ENCODE measurements at places on chromosomes 4 and X. TPM values are rescaled to one million over a fixed set of nuclear protein-coding genes. Genes with fewer than 3 reads are reported as not detected.

- 0 out of 2 replicates have a peak, but pooled peaks cover 9% of the 10 kb centered on the region for H3K4me1 ChIP-seq
- H3K4me3 ChIP-seq, result no peak overlapping the region
- H3K36me3 ChIP-seq, result no peaks in the 10 kb centered on the region
These were observed 133.3 kb downstream of the DCK start for GRCh38 chr4:71126719-71127118.

Gene RNF128
- total RNA-seq, result 0.17 TPM

GRCh38 chrX:136227948-136228838, 23.0 kb downstream of the MAP7D3 start:
- no peaks in the 10 kb centered on the region for H3K27me3 ChIP-seq
- no peak for DNase-seq
- H3K36me3 ChIP-seq, result peaks cover 46% of the 10 kb centered on the region
- no peak overlapping the region for H3K4me3 ChIP-seq

- no peaks in the 10 kb centered on the region for H3K27me3 ChIP-seq
- no peak overlapping the region for H3K4me3 ChIP-seq
- H3K27ac ChIP-seq, result no peak overlapping the region
These were observed 59.3 kb upstream of the SOD3 start for GRCh38 chr4:24736066-24736465.

Gene SHOX
- total RNA-seq, result not detected

Gene WDR45
- total RNA-seq, result 36.7 TPM

DNA sequence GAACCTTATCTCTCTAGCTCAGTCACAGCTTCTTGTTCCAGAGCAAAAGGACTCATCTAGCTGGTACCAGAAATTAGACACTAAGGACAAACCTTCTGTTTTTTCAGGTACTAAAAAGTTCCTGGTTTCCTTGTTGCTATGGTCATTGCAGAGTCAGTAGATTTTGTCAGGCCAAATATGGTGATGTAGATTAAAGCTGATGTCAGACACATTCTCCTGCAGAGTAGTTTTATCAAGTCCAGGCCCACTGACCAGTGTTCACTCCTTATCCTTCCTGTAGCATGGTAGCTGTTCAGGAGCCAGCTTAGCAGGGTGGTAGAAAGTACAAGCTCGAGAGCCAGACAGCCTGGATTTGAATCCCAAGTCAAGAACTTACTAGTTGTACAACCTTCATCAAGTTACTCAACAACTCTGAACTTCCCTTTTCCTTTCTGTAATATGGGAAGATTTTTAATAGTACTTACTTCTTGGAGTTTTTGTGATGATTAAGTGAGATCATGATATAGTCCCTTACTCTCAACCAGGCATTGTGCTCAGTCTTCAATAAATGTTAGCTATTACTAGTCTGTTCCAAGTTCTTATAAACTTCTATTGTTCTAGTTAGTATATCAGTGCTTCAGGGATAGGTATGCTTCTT, 17.9 kb downstream of the OCRL start:
- H3K4me3 ChIP-seq, result no peak overlapping the region
- H3K27me3 ChIP-seq, result no peaks in the 10 kb centered on the region

DNA sequence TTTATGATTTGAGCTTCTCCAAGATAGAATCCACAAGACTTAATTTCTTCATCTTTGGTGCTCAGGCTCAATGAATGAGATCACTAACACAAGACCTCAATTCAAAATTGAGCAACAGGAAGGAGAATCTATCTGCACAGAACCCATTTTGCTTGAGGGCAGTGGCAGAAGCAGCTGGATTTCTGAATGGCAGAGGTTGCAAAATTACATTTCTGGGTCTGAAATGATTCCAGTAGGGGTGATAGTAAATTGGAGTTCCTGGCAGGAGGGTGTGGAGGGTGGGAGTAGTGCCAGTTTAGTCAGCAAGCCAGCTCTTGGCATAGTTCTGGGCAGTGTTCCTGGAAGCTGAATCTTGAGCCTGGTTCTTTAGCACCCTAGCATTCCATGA, 281.1 kb downstream of the SLC7A11 start:
- H3K27me3 ChIP-seq, result no peaks in the 10 kb centered on the region
- peak; percentile 3 for DNase-seq
- H3K4me1 ChIP-seq, result no peaks in the 10 kb centered on the region
- H3K27ac ChIP-seq, result no peak overlapping the region

DNA sequence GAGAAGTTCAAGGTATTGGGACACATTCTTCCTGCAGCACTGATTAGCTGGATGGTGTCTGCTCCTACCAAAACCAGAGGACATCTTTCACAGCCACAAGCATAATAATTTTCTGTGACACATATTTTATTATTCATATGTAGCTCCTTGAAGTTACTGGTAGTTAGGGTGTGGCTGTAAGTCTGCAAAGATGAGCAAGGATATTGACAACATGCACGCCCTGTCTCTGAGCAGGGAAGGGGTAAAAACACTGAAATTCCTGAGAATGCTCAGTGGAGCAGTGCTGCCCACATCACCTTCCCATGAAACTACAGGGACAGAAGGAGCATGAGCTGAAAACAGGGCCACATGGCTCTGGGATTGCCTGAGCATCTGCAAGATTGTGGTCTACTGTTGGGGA, 38.9 kb downstream of the PARM1 start:
- H3K4me1 ChIP-seq, result no peaks in the 10 kb centered on the region
- no peak for DNase-seq
- H3K27me3 ChIP-seq, result no peaks in the 10 kb centered on the region
- H3K27ac ChIP-seq, result no peak overlapping the region
- H3K36me3 ChIP-seq, result no peaks in the 10 kb centered on the region
- H3K4me3 ChIP-seq, result no peak overlapping the region

- H3K27ac ChIP-seq, result peak overlapping the region; percentile 60
- H3K36me3 ChIP-seq, result no peaks in the 10 kb centered on the region
- DNase-seq, result peak; percentile 52
- H3K4me1 ChIP-seq, result peaks cover 43% of the 10 kb centered on the region
- H3K4me3 ChIP-seq, result no peak overlapping the region
These were observed 8.2 kb upstream of the PPP2R2C start for GRCh38 chr4:6480534-6481088.

GRCh38 chr4:174600391-174600790, 78.1 kb upstream of the HPGD start:
- no peak overlapping the region for H3K27ac ChIP-seq
- no peak for DNase-seq
- no peak overlapping the region for H3K4me3 ChIP-seq
- no peaks in the 10 kb centered on the region for H3K27me3 ChIP-seq

Gene EPGN
- total RNA-seq, result 4.5 TPM

DNA sequence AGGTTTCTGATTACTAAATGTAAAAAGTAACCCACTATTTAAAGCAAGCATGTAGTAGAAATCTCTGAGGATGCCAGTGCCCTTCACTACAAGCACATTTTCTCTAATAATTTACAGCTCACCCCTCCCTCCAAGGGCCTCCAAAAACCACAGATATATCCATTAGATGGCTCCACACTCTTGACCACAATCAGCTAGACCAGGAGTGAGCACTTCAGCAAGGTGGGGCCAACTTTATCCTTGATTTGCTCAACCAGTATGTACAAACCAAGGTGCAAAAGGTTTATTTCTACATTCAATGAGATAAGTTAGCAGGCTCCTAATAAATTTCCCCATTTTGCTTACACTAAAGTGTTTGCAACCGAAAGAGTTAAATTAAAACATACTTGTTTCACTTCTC, 35.8 kb downstream of the RFC1 start:
- no peaks in the 10 kb centered on the region for H3K4me1 ChIP-seq
- H3K4me3 ChIP-seq, result no peak overlapping the region
- no peak for DNase-seq
- H3K36me3 ChIP-seq, result peaks cover 20% of the 10 kb centered on the region
- H3K27ac ChIP-seq, result no peak overlapping the region
- no peaks in the 10 kb centered on the region for H3K27me3 ChIP-seq

GRCh38 chr4:17336986-17337385, 174.9 kb downstream of the QDPR start:
- peaks cover 19% of the 10 kb centered on the region for H3K4me1 ChIP-seq
- H3K36me3 ChIP-seq, result no peaks in the 10 kb centered on the region
- no peaks in the 10 kb centered on the region for H3K27me3 ChIP-seq
- DNase-seq, result peak; percentile 43
- H3K27ac ChIP-seq, result peak overlapping the region; percentile 58

Gene FRG2
- total RNA-seq, result not detected

Gene TBX22
- not detected for total RNA-seq

DNA sequence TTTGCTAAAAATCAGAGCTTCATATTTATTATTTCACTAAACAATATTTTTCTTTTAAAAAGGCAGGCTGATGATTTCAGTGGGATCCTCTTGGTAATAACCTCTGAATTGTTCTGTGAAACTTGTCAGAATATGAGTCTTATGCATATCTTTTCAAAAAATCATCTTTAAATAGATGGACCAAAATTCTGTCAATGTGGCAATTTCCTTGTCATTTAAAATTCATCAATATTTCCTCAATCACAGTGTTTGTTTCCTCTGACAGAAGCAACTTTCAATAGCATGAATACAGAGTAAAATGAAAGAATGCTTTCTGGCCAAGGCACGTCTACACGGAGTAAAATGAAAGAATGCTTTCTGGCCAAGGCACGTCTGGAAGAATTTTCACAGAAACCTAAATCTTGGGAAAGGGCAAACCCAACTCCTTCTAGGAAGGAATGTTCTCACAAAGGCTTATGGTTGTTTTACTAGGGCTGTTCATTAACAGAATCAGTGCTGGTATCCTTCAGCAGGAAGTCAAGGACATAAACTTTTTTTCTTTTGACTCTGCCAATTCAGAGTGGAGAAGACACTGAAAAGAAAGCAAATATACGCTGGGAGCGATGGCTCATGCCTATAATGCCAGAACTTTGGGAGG, 99.0 kb upstream of the GPR34 start:
- DNase-seq, result no peak
- H3K4me1 ChIP-seq, result no peaks in the 10 kb centered on the region
- H3K27me3 ChIP-seq, result no peaks in the 10 kb centered on the region
- H3K4me3 ChIP-seq, result no peak overlapping the region
- H3K36me3 ChIP-seq, result no peaks in the 10 kb centered on the region
- no peak overlapping the region for H3K27ac ChIP-seq

Gene GRPEL1
- 49.3 TPM for total RNA-seq

DNA sequence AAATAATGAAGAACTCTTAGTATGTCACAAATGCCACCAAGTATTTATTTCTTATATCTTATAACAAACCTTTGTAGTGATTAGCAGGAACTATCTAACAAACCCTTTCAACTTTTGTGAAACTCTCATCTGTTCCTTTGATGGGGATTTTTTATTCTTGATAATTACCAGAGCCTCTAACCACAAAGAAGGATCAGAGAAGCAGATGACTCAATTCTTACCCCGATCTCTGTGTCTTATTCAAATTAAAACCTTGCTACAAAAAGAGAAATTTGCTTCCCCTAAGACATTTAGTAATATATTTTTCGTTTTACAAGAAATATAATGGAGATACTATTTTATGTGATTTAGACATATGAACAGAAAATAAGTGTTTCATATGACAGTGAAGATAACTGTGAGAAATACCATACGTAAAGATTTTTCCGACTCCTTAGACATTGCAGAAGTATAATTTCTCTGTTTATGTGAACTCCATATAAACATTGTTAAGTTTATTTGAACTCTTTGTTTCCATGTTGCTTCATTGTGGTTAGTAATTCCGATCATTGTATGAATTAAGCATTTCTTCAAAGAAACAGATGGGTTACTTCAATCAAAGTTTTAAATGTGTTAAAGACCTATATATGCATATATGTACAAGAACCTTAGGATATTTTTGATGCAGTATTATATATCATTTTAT, 205.4 kb downstream of the CFAP299 start:
- H3K4me1 ChIP-seq, result no peaks in the 10 kb centered on the region
- DNase-seq, result no peak
- H3K27me3 ChIP-seq, result no peaks in the 10 kb centered on the region
- H3K27ac ChIP-seq, result no peak overlapping the region
- no peaks in the 10 kb centered on the region for H3K36me3 ChIP-seq

DNA sequence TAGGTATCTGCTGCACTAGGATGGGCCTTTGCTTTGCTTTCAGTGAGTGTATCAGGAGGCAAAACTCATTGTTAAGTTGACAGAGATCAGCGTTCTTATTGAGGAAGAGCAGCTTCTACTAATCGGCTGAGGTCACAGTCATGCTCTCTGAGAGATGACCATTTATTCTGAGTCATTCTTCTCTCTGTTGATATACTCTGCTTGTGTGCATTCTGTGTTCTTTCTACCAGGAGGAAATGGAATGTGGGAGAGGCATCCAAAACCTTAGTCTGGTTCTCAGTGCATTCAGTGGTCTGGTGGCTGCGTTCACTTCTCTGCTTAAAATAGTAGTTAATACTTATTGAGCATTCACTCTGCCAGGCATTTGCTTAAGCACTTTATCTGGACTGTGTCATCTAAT, 66.2 kb downstream of the RRAGB start:
- H3K4me1 ChIP-seq, result no peaks in the 10 kb centered on the region
- no peak overlapping the region for H3K4me3 ChIP-seq
- no peak for DNase-seq
- H3K27me3 ChIP-seq, result no peaks in the 10 kb centered on the region
- H3K27ac ChIP-seq, result no peak overlapping the region

Gene QDPR
- total RNA-seq, result 14.0 TPM

DNA sequence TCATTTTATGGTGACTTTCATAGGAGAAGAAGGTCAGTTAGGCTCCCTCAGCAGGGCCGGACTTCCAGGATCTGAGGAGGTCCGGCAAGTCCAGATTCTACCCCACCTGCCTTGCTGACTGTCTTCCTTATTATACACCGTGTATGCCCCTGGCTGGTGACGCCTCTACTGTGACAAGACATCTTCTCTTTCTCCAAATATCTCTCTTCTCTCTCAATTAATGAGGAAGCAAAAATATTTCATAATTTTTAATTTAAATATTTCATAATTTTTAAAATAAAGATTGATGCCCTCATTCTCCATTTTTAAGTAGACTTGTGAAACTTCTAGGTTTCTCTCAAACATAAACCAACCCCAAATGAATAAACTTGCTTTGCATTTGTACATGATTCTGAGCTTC, 202.5 kb downstream of the NSUN7 start:
- no peak overlapping the region for H3K4me3 ChIP-seq
- no peak for DNase-seq
- no peaks in the 10 kb centered on the region for H3K27me3 ChIP-seq
- H3K36me3 ChIP-seq, result no peaks in the 10 kb centered on the region
- H3K27ac ChIP-seq, result no peak overlapping the region
- H3K4me1 ChIP-seq, result no peaks in the 10 kb centered on the region

DNA sequence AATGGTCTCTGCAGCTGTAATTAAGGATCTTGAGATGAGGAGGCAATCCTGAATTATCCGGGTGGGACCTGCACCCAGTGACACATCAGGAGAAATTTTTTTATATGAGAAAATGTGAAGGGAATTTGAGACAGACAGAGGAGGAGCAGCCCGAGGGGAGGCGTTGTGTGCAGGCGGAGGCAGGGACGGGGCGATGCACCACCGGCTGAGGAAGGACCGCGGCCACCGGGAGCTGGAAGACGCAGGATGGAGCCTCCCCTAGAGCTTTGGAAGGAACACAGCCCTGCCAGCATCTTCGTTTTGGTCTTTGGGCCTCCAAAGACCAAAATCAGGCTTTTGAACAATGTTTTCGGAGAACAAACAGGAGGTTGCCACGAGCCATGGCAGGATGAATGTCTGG, 85.0 kb upstream of the ADRA2C start:
- H3K27me3 ChIP-seq, result peaks cover 78% of the 10 kb centered on the region
- H3K27ac ChIP-seq, result no peak overlapping the region
- H3K4me3 ChIP-seq, result no peak overlapping the region
- no peaks in the 10 kb centered on the region for H3K4me1 ChIP-seq
- no peak for DNase-seq

Measured in PC-9 (cell line).